Osteocyte (in vitro differentiated cells): ENCODE measurements at places on chromosomes 16 and 17. TPM values are rescaled to one million over a fixed set of nuclear protein-coding genes. Genes with fewer than 3 reads are reported as not detected.

HNF1B gene
- 7.3 and 8.1 TPM in 2 replicates for total RNA-seq

SKA2 gene
- 50.5 and 60.2 TPM in 2 replicates for total RNA-seq

- H3K36me3 ChIP-seq, result no peaks in the 10 kb centered on the region
- H3K27ac ChIP-seq, result no peak overlapping the region
- no peak for DNase-seq
- H3K4me3 ChIP-seq, result no peak overlapping the region
Measured at GRCh38 chr17:48451489-48451888, 21.5 kb upstream of the SKAP1 start.

DNA sequence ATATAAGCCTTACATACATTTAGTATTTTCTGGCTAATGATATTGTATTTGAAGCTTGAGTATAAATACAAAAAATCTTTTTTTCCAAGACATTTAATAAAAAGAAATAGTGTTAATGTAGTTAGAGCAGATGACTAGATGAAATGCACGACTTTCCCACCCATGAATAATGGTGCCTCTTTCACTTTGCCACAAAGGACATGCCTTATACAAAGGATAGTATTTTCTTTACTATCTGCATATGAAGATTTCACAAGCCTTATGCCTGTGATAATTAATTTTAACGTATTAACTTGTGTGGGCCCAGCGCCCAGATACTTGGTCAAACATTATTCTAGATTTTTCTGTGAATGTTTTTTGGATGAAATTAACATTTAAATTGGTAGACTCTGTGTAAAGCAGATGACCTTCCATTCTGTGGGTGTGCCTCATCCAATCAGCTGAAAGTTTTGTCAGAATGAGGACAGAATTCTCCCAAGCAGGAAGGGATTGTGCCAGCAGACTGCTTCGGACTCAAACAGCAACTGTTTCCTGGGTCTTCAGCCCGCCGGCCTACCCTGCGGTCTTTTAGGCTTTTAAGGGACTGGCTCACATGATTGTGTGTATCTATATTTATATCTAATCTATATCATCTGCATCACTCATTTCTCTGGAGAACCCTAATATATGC is 115.4 kb downstream of the USP22 start:
- no peak overlapping the region for H3K4me3 ChIP-seq
- H3K27ac ChIP-seq, result peak overlapping the region; percentile 69
- H3K4me1 ChIP-seq, result peaks cover 86% of the 10 kb centered on the region

DNA sequence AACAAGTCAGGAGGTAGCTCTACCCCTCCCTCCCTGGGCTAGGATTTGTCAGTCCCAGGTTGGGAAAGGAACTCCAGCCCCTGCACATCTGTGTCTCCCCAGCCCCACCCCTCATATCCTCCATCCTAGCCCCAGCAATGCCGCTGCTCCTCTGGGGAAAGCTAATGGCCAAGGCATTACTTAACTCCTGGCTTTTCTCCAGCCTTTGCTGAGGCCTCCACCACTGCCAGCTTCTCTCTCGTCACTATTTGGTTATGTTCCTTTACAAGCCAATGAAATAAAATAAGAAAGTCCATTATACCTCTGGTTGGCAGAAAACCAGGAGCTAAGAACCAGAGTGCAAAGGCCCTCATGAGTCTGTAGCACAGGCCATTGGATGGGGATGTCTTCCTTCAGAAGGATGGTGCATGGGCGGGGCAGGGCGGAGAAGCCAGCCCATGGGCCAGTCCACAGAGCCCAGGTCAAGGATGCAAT is 171.0 kb downstream of the CCDC182 start:
- no peak overlapping the region for H3K4me3 ChIP-seq
- H3K27ac ChIP-seq, result no peak overlapping the region
- H3K36me3 ChIP-seq, result peaks cover 6% of the 10 kb centered on the region
- no peaks in the 10 kb centered on the region for H3K27me3 ChIP-seq

GRCh38 chr17:17723354-17724261 is 42.4 kb downstream of the RAI1 start:
- H3K27me3 ChIP-seq, result no peaks in the 10 kb centered on the region
- no peak for DNase-seq
- H3K4me1 ChIP-seq, result peaks cover 62% of the 10 kb centered on the region
- H3K27ac ChIP-seq, result peak overlapping the region; percentile 85
- H3K36me3 ChIP-seq, result no peaks in the 10 kb centered on the region

DNA sequence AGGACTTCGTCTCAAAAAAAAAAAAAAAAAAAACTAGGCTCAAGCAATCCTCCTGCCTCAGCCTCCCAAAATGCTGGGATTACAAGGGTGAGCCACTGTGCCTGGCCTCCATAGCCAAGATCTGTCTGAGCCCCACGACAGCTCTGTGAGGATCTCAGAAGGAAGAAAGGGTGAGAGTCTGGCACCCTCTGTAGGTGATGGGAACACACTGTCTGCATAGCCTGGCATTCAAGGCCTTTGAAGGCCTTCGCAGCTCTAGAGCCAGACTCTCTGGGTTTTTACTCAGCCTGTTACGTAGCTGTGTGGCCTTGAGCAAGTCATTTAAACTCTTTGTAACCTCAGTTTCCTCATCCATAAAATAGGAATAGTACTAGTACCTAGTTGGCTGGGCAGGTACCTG is 6.3 kb upstream of the XPO6 start:
- H3K27ac ChIP-seq, result no peak overlapping the region
- no peaks in the 10 kb centered on the region for H3K36me3 ChIP-seq
- no peak for DNase-seq
- no peak overlapping the region for H3K4me3 ChIP-seq
- H3K27me3 ChIP-seq, result no peaks in the 10 kb centered on the region

DNA sequence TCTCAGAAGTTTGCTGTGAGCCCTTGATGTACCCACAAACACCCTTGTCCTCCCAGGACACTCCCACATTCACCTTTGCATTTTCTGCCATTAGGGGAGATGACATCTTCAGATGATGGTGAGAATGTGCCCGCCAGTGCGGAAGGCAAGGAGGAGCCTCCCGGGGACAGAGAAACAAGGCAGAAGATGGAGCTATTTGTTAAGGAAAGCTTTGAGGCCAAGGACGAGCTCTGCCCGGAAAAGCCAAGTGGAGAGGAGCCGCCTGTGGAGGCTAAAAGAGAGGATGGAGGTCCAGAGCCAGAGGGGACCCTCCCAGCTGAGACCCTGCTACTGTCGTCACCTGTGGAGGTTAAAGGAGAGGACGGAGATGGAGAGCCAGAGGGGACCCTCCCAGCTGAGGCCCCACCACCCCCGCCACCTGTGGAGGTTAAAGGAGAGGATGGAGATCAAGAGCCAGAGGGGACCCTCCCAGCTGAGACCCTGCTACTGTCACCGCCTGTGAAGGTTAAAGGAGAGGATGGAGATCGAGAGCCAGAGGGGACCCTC is 17.0 kb downstream of the TAF1C start:
- H3K27me3 ChIP-seq, result peaks cover 23% of the 10 kb centered on the region
- no peaks in the 10 kb centered on the region for H3K36me3 ChIP-seq
- H3K4me3 ChIP-seq, result no peak overlapping the region
- peaks cover 2% of the 10 kb centered on the region for H3K4me1 ChIP-seq
